ENCODE measurements at places on chromosomes 16 and 17. TPM values are rescaled to one million over a fixed set of nuclear protein-coding genes. Genes with fewer than 3 reads are reported as not detected.

DNA sequence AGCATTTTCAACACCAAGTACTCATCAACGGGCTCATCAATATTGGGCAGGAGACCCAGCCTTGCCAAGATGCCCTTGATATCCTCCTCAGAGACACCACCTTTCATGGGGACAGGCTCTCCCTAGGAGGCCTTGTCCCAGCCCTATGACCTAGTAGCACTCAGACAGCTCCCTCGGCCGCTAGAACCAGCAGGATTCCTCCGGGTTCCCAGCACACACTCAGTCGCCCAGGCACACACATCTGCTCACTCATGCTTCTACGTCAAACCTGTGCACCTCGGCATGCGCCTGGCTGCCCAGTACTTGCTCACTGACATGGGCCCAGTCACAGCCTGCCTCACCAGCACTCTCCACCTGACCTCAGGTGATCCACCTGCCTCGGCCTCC, 17.0 kb downstream of the SRCIN1 start:
- no peaks in the 10 kb centered on the region for H3K4me1 ChIP-seq
- no peak overlapping the region for H3K27ac ChIP-seq
- H3K27me3 ChIP-seq, result peaks cover 42% of the 10 kb centered on the region
- no peak for DNase-seq
- H3K36me3 ChIP-seq, result no peaks in the 10 kb centered on the region
- H3K4me3 ChIP-seq, result no peak overlapping the region

ABCA6 gene
- total RNA-seq, result not detected

NOL3 gene
- total RNA-seq, result 24.1 TPM

CLEC18C gene
- not detected for total RNA-seq

All from SJSA1 (cell line).